ENCODE measurements at places on chromosomes 7 and 10.

DNA sequence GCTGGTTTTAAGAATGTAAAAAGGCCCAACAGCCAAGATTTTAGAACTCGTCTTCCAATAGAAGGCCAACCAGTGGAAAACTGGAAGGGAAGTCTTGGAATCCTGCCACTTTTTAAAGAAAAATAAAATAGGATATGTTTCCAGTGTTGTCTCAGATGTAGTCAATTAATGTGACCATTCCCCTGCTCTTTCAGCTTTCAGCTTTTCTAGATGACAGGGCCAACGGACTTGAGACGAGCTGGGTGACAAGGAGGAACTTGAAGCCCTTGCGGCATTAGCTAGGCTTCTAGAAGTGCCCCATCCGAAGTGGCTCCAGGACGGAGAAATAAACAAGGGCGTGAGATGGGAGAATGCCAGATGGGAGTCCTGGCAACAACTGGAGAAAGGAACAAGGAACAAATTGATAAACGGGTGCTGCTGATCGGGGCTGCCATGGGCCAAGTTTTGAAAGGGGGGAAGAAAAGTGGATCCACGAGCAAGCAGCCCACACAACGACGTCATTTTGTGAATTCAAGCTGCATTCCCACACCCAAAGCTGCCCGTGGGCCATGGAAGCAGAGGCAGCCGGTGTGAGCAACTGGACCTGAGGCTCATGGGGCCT is 42.3 kb downstream of the CTBP2 start:
- no peak for DNase-seq

- DNase-seq: no peak
Measured at GRCh38 chr10:29486433-29486832, 148.3 kb downstream of the SVIL start.

GRCh38 chr10:92238054-92238585 is 52.8 kb downstream of the CPEB3 start:
- no peak for DNase-seq

- DNase-seq: no peak
Measured at GRCh38 chr7:92623544-92623943, 33.4 kb upstream of the FAM133B start.

- DNase-seq: no peak
Measured at GRCh38 chr7:35263396-35263795, 9.5 kb upstream of the TBX20 start.

GRCh38 chr7:84081973-84082522 is 112.5 kb downstream of the SEMA3A start:
- DNase-seq: no peak

GRCh38 chr10:102327641-102328040 is 67.9 kb upstream of the NFKB2 start:
- DNase-seq: no peak

DNA sequence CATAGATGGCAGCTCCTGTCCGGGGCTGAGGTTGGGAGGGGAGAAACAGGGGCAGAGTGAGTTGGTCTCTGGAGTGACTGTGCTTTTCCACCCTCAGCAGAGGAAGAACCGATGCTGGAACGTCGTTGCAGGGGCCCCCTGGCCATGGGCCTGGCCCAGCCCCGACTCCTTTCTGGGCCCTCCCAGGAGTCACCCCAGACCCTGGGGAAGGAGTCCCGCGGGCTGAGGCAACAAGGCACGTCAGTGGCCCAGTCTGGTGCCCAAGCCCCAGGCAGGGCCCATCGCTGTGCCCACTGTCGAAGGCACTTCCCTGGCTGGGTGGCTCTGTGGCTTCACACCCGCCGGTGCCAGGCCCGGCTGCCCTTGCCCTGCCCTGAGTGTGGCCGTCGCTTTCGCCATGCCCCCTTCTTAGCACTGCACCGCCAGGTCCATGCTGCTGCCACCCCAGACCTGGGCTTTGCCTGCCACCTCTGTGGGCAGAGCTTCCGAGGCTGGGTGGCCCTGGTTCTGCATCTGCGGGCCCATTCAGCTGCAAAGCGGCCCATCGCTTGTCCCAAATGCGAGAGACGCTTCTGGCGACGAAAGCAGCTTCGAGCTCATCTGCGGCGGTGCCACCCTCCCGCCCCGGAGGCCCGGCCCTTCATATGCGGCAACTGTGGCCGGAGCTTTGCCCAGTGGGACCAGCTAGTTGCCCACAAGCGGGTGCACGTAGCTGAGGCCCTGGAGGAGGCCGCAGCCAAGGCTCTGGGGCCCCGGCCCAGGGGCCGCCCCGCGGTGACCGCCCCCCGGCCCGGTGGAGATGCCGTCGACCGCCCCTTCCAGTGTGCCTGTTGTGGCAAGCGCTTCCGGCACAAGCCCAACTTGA is 2.7 kb downstream of the REPIN1 start:
- DNase-seq: no peak

GRCh38 chr10:13590886-13591285 is 4.1 kb downstream of the PRPF18 start:
- DNase-seq: no peak

GRCh38 chr10:22086730-22087401 is 83.3 kb upstream of the DNAJC1 start:
- peak; percentile 44 for DNase-seq

DNA sequence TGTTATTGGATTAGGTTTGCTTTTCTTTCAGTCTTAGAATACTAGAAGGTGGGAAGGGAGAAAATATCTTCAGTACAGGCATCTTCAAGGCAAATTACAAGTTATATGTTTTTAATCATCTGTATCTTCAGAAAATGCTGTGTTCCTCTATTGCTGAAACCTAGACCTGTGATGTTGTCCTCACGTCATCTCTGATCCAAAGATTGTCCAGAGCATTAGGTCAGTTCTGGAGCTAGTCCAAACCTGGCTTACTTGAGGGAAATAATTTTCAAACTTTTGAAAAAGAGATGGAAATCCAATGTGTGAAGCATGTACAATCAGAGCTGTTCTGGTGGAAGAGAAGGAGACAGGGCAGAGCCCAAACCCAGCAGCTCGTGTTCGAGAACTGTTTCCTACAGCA is 217.3 kb downstream of the ZEB1 start:
- DNase-seq: no peak

- no peak for DNase-seq
Measured at GRCh38 chr10:76324283-76324682, 892.9 kb downstream of the LRMDA start.

DNA sequence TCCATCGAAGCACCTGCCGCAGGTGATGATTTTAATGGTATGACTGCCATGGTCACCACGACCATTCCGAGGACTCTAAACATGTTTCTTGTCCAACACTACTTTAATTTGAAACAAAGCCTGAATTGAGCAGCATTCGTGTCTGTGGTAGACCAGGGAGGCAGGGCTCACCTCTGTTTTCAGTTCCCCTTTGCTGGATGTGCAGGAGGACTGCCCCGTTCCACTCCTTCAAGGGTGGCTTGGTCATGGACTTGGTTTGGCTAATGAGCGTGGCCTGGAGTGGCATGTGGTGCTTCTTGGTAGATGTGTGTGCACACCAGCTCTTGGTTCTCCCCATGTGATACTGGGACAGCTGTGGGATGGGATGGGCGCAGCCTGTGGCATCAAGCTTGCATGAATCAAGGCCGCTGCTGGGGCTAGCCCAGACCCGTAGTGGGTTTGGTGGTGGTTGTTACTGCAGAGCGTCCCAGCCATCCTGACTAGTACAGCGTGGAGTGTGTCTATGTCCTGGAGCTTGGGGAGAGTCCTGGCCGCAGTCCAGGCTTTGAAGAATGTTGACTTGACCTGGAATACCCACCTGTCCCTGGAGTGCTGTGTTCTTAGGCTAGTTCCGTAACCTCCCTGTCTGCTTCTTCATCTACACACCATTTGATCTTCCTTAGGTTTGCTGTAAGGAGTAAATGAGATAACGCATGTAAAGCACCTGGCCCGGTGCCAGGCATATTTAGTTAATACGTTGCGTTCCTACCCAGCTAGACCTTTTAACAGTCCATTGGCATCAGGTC is 34.8 kb downstream of the MGMT start:
- no peak for DNase-seq

- no peak for DNase-seq
Measured at GRCh38 chr7:137978464-137979237, 23.2 kb downstream of the CREB3L2 start.

- DNase-seq: peak; percentile 16
Measured at GRCh38 chr7:68977385-68978055, 620.8 kb upstream of the AUTS2 start.

DNA sequence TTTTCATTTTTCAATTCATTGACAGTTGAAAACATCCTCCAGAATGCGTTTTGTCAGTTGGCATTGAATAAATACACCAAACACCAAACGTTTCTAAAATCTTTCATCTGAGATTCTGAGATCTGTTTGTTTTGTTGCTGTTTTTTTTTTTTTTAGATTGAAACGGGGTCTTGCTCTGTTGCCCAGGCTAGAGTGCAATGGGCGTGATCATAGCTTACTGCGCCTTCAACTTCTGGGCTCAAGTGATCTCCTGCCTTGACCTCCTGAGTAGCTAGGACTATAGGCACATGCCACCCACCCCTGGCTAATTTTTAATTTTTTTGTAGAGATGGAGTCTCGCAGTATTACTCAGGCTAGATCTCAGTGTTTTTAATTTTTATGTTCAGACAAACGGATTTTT is 30.7 kb downstream of the ZRANB1 start:
- DNase-seq: no peak

All from NCI-H1436 (cell line).